ENCODE measurements at places on chromosomes 7 and 10.

DNA sequence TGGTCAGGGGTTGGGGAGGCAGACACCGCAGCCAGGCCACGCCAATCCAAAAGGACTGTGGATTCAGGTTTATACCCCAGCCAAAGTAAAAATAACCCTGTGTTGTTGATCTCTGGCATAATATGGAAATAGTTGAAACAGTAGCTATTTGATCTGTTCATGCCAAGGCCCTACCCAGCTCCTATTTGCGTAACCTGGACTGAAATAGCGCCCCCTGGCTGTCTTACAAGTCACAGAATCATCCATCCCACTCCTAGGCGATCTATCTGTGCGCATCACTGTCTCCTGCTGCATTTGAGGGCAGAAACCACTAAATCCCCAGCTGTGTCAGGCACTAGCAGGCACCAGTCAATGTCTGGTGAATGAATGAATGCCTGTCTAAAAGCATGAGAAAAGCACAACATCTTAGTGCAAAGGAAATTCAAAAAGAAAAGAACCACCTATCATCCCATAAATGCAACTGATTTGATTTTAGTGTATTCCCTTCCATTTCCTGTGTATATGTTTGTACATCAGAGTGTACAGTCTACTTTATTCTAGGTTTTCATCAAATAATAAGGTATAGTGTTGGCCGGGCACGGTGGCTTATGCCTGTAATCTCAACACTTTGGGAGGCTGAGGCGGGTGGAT lies 160.0 kb downstream of the SLIT1 start:
- no peak for DNase-seq

GRCh38 chr10:78915190-78915518 lies 153.6 kb upstream of the ZMIZ1 start:
- no peak for DNase-seq

DNA sequence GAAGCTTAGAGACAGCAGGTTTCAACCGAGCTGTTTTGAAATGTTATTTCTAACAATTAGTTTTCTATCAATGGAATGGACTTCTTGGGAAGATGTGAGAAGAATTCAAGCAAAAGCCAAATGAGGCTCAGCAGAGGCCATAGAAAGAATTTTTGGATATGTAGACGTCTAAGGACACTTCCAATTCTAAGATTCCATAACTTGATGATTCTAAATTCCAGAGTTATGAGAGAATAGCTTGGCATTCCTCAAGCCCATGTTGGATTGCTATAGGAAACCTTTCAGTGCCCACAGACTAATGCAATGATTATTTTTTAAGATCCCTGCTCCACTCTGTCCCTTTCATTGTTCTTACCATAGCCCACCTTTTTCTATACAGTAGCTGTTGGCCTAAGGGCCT lies 77.2 kb upstream of the PALS2 start:
- no peak for DNase-seq

GRCh38 chr7:128939861-128940410 lies 2.2 kb downstream of the IRF5 start:
- no peak for DNase-seq
